ENCODE measurements at places on chromosomes 16 and 17. TPM values are rescaled to one million over a fixed set of nuclear protein-coding genes. Genes with fewer than 3 reads are reported as not detected.

Gene LIMD2
- 91.8 TPM for total RNA-seq

Gene GRAPL
- 0.55 TPM for total RNA-seq

Gene TSPAN10
- total RNA-seq: 1.5 TPM

Gene ZDHHC1
- total RNA-seq: 4.6 TPM

Gene COL1A1
- total RNA-seq: 46.1 TPM

Gene EVI2B
- total RNA-seq: 0.37 TPM

Gene ADGRG3
- total RNA-seq: 1.4 TPM

Gene EDC4
- 72.6 TPM for total RNA-seq

Gene ZPBP2
- total RNA-seq: not detected

Gene CFAP97D1
- total RNA-seq: 0.13 TPM

Gene NXPH3
- total RNA-seq: 2.3 TPM

Gene PRR29
- total RNA-seq: 0.85 TPM

Measured in WTC11 (cell line).